NCI-H2081 treated with DMSO at 0.1 percent for 48 hours (cell line): ENCODE measurements at places on chromosomes 13 and 19.

- DNase-seq = no peak
Observed at GRCh38 chr19:17205237-17206140, 9.7 kb upstream of the USE1 start.

- no peak for DNase-seq
Observed at GRCh38 chr19:15926484-15926883, 7.8 kb downstream of the CYP4F11 start.

DNA sequence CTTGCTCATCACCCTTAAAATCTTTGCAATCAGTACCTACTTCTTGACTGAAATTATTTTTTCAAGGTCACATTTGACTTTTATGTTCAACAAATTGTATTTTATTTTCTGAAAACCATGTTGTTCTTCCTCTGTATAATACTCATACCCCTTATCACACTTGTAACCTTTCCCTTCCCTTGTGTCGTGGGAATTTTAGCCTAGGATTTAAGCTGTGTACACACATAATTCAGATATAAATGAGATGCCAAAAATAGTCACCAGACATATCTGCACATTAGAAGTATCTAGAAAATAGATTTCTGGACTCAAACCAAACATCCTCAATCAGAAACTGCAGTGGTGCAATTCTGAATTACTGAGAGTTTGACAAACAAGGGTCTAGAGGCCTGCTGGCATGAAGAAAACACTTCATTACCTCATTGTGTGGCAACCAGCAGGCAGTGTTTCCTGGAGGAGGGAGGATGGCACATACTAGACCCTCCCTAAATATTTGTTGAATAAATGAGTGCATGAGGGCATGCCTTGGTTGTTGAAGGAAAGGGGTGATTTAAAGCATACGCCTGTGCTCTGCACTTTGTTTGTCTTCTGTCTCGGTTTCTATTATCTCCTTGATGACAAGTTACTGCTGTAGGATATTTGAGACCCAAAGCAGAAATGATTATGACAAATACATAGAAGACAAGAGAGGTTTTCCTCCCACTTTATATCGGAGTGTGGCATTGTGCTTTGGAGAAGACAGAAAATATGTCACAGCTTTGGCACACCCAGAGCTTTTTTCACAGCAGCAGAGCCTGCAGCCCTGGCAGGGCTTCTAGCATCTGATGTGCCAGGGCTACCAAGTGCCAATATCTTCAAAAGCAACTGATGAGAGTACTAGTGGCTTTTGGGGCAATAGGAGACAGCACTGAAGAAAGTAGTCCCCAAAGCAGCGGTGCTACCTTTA lies 881.1 kb downstream of the PCDH9 start:
- DNase-seq = peak; percentile 85

GRCh38 chr19:43692877-43693276 lies 22.9 kb upstream of the PLAUR start:
- DNase-seq = no peak

- DNase-seq = no peak
Observed at GRCh38 chr13:112933649-112934048, 35.4 kb upstream of the MCF2L start.
